PC-9 (cell line): ENCODE measurements at places on chromosomes 3 and 15. TPM values are rescaled to one million over a fixed set of nuclear protein-coding genes. Genes with fewer than 3 reads are reported as not detected.

DNA sequence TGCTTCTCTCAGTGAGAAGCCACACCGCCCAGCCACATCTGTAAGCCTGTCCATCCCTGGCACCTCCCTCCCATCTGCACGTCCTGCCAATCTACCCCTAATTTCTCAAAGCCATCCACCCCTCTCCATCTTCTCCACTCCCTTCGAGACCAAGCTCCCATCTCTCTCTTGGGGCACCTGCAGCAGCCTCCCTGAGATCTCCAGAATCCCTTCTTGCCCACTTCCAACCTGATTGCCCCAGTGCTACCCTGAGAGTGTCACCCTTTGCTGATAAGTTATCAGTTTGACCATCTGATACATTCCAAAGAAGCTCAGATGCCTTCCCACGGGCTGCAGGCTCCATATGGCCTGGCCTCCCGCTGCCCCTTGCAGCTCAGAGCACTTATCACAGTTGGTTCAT, 496.1 kb downstream of the SHQ1 start:
- DNase-seq = no peak

DNA sequence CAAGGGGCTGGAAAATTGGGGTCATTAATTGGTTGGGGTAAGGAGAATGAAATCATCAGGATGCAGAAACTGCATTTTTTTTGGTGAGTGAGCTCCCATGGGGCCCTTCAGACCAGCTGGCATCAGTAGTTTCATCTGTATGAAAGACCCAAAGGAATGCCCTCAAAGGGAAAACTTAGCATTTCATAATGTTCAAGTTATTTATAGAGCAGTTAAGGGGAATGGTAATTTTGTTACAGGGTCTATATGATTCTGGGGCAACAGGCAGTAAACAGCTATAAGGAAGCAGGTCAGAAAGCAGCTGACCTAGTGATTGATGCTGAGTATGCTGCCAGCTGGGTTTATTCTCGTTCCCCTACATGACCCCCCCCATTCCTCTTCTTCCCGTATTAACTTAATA, 448.9 kb downstream of the OCA2 start:
- DNase-seq = no peak

- DNase-seq = no peak
Observed at GRCh38 chr3:25386686-25387255, 41.3 kb upstream of the RARB start.

- DNase-seq = no peak
Observed at GRCh38 chr15:43246261-43246774, 20.4 kb downstream of the TGM5 start.

Gene ERICH6
- total RNA-seq = not detected in 2 replicates
